Stimulated activated CD4-positive, alpha-beta T cell treated with anti-CD3 and anti-CD28 coated beads, Interleukin-15, amount 100 ng/mL, for 1 hour (primary cell): ENCODE measurements at places on chromosomes 5 and 9.

DNA sequence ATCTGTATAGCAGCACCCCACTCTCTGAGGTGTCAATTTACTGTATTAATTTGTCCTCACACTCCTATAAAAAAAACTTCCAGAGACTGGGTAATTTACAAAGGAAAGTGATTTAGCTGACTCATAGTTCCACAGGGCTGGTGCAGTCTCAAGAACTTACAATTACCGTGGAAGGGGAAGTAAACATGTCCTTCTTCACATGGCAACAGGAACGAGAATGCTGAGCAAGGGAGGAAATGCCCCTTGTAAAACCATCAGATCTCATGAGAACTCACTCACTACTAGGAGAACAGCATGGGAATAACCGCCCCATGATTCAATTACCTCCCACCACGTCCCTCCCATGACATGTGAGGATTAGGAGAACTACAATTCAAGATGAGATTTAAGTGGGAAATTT, 602.6 kb downstream of the MTRR start:
- DNase-seq: no peak

DNA sequence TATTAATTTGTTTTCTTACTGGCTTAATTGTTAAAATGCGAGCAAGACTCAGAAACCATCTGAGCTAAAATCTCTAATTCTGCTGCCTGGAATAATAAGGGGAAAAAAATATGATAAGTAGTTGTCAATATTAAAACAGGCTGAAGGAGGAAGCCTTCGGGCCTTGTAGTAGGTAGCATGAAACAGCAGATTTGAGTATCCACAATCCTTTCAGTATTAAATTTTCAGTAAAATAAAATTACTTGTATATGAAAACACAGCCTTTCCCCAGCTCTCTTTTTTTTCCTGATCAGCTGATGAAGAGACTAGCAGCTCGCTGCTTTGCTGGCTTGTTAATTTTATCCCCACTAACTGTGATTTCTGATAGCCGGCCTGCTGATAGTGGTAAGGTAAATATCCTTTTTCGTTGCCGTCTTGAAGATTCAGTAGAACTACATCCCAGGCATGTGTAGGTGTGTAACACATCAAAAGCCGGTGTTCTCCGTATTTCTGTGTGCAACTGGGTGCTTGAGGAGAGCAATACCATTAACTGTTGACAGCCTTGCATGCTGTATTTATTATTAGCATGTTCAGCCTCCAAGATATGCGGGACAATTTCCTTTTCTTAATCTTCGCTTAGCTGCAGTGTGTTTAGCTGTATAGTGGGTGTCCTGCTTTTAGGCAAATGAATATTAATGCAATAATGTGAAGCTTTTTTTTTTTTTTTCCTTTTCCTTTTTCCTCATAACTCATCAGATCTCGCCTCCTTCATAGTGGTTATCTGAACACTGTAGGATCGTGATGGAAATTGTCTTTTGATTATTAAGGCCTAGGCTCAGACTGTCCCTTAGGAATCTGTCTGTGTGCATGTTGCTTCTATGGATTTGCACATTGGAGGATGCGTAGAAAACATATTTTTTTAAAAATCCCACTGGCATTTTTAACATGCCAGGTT, 144.6 kb downstream of the SMARCA2 start:
- no peak for DNase-seq

GRCh38 chr5:125257057-125257972, 510.9 kb upstream of the ZNF608 start:
- no peak for DNase-seq

GRCh38 chr5:52964138-52964537, 25.0 kb upstream of the ITGA2 start:
- no peak for DNase-seq

DNA sequence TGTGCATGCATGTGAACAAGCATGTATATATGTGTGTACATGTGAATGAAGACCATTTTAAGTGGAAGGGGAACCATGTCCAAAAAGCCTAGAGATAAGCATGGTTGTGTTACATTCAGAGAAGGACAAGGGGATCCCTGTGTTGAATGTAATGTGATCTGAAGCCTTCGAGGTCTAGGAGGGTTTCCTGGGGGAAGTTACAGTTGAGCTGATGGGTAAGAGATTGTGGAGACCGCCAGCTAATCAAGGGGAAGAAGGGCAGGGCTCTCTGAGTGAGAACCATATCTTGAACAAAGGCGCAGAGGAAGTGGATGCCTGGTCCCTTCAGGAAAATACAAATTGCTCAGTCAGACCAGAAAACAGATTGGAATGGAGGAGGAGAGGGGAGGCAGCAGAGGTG, 45.5 kb upstream of the TNFSF15 start:
- DNase-seq: no peak

GRCh38 chr9:89967527-89967926, 362.7 kb downstream of the GADD45G start:
- no peak for DNase-seq
